ENCODE measurements at places on chromosomes 11 and 22.

GRCh38 chr22:37406441-37407235, 20.6 kb downstream of the ELFN2 start:
- no peak for DNase-seq

GRCh38 chr11:108253176-108253575, 30.3 kb downstream of the ATM start:
- DNase-seq: no peak

GRCh38 chr11:67694875-67695555, 20.6 kb upstream of the ALDH3B2 start:
- no peak for DNase-seq

DNA sequence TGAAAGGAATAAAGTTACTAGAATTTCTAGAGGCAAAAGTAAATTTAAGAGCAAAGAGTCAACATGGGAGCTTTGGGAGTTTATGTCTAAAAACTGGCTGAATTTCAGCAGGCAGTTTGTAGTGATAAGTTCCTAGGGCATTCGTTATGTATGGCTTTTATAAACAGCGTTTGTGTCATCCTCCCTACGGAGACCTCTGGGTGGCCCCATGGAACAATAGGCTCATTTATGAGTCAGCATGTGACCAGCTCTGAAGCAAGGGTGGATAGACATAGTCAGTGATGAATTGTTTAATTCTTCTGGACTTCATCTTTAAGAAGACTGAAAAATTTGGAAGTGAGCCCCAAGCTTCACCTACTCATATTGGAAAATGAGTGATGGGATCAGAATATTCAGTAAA, 37.1 kb downstream of the SVIP start:
- DNase-seq: no peak

GRCh38 chr11:84626256-84626655, 1000.9 kb downstream of the DLG2 start:
- DNase-seq: no peak

GRCh38 chr11:129242855-129243254, 50.7 kb upstream of the ARHGAP32 start:
- no peak for DNase-seq

DNA sequence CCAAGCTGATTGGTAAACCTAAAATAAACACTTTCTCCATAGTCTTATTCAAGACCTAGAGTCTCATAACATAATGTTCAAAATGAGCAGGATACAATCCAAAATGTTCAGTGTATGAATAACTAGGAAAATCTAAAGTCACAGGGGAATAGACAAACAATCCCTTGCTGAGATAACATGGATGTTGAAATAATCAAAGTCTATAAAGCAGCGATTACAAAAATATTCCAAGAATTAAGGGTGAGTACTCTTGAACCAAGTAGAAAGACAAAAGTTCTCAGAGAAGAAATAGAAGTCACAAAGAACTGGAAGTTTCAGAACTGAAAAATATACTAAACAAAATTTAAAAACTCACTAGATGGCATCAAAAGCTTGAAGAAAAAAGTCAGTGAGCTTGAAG, 561.0 kb downstream of the INSC start:
- DNase-seq: no peak

DNA sequence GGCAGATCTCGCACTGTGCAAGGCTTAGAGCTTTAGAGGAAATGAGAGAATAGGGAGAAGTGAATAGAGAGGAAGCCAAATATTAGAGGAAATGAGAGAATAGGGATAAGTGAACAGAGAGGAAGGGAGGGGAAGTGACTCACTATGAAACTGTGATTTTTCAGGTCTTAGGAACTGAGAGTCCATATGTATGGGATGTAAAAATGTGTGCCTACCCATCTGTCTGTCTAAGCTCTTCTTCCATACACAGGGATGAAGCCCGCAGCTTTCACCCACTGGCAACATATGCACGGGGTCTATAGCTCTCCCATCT, 6.4 kb upstream of the CCDC86 start:
- no peak for DNase-seq

DNA sequence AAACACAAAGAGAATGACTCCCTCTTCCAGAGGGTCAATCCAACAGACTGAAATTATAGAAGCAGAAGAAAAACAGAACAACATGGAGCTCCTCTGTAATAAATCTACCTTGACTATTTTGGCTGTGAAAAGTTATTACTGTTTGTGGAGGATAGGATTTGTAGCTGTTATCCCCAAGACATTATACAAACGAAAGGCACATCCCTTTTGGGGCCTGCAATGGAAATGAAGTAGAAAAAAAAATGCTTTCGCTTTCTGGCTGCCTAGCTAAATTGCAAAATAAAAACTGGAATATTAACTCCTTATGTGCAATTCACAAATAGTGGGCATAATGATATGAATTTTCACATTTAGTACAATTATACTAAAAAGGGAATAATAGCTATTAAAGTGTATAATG, 123.8 kb upstream of the CCDC179 start:
- no peak for DNase-seq

GRCh38 chr11:78708388-78708787, 133.7 kb upstream of the NARS2 start:
- DNase-seq: no peak

- peak; percentile 81 for DNase-seq
Observed at GRCh38 chr11:65780770-65781151, at the start of gene AP5B1. Gene AP5B1 (minus strand): TSS chr11:65780976. CDS start chr11:65780591, 385 bp downstream.

- no peak for DNase-seq
Observed at GRCh38 chr11:65917434-65918210, 1.2 kb downstream of the C11orf68 start.

- peak; percentile 56 for DNase-seq
Observed at GRCh38 chr11:126332221-126332711, 23.2 kb upstream of the ST3GAL4 start.

GRCh38 chr11:64723907-64724862, 1.2 kb upstream of the NRXN2 start:
- no peak for DNase-seq

- peak; percentile 86 for DNase-seq
Observed at GRCh38 chr22:20569059-20570058, 61.9 kb downstream of the MED15 start.

DNA sequence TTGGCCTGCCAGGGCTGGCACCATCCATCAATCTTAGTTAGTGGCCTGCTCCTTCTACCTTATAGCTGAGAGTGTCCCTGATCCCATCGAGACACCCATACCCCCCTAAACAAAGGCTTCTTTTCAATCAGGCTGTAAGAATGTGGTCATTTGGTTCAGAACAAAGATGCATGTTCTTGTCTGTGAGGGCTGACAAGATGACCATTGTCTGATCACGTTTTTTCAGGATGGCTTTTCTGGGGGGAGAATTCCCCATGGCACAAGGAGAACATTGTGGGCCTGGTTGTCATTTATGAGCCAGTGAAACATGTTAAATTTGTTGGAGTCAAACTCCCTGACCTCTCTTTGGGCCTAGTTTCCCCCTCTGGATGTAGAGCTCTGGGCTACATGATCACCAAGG, 160.4 kb downstream of the INSC start:
- no peak for DNase-seq

GRCh38 chr22:20613301-20613700, 105.9 kb downstream of the MED15 start:
- no peak for DNase-seq

GRCh38 chr11:77359481-77359880, 58.0 kb upstream of the GDPD4 start:
- no peak for DNase-seq

DNA sequence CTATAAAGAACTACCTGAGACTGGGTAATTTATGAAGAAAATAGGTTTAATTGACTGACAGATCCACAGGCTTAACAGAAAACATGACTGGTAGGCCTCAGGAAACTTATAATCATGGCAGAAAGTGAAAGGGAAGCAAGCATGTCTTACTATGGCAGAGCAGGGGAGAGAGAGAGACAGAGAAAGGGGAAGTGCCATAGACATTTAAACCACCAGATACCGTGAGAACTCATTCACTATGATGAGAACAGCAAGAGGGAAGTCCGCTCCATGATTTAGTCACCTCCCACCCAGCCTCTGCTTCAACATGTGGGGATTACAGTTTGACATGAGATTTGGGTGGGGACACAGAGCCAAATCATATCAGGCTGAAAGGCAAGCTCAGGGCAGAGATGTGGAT, 327.1 kb upstream of the DDI1 start:
- no peak for DNase-seq

DNA sequence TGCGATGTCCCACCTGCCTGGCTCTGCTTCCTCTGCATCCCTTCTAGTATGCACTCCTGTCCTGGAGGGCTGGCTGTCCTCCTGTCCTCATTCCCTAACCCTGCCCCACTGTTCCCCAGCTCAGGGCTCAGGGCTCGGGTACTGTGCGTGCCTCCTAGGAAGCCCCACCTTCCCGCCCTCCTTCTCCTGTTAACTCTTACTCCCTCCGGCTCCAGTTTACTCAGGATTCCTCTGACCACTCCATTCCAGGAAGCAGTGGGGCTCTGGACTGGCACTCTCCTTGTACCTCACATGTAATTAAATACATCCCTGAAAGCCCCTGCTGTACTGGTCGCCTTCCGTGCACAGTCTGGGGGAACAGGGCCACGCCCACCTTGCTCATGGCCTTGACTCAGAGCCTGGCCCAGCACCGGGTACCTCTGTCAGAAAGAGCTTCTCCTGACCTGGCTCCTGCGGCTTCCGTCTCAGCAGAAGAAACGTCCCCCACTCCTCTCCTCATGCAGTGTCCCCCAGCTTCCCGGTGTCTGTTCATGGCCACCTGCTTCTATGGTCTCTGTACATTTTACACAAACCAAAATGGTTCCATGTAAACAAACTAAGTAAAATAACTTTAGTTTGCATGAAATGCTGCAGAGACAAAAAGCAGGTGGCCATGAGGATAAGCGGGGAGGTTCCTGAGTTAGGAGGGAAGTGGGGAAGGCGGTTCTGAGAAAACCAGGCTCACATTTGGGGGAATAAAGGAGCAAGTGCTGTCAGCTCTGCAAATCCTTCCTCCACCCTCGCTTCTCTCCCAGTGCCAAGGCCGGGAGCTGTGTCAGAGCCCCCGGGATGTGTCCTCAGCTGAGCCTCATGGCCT, 445.9 kb downstream of the BRD1 start:
- no peak for DNase-seq

- peak; percentile 95 for DNase-seq
Observed at GRCh38 chr11:128422576-128423370, 164.6 kb downstream of the ETS1 start.

DNA sequence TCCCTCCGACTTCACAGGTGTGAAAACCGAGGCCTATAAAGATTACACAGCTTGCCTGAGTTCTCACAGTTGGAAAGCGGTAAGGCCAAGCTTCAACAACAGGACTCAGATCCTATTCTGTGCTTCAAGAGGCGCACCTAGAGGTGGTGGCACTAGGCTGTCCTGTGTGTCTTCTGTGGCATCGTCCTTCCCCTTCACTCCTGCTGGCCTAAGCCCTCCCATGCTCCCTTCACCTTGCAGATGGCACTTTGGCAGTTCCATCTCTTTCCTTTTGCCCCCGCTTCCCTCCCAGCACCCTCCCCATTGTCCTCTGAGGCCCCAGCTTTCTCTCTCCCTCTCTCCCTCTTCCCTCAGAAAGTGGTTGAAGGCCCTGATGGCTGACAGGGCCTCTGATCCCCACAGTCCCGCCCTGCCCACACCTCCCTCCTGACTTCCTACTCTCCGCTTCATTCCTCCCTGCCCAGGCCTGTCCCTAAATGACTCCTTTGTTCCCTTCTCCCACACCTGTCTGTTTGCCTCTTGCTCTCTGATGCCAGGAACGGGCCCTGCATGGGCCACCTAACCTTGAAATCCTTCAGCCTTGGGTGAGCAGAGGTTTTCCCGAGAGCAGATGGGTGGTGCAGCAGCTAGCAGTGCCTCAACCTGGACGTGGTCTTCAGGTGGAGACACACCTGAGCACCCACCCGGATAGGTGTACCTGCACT, 5.8 kb downstream of the TRIM29 start:
- DNase-seq: peak; percentile 4

DNA sequence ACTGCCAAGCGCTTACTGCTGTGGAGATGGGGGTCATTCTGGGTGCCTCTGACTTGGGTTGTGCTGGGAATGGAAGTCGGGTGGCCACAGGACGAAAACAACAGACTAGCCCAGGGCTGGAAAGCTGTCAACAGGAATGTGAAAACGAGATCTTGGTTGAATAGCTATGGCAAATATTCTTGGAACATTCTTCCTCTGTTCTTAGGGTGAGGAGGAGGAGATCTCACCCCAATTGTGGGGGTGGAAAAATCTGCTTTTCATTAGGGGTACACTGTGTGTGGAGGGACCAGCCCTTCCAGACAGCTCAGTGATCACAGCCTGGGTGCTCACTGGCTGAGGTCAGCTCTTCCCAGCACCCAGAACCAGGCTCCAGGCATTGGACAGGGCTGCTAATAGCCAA, 52.0 kb upstream of the PRSS23 start:
- DNase-seq: no peak

DNA sequence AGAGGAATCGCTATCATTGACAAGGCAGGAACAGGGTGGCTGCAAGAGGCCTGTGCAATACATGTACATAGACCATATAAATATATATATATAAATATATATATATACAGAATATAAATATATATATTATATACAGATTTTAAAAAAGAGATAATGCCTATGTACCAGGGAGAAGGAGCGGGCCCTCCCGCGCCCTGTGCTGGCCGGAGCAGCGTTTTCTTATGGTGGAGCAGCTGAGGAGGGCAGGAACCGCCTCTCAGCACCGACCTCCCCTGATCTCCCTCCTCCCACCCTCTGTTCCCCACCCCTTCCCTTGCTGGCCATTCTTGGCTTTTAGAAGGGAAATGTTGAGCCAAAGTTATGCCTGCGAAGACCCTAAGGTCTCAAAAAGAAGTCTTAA, 31.8 kb downstream of the SCN3B start:
- DNase-seq: no peak

GRCh38 chr11:73126804-73127480, 15.2 kb downstream of the FCHSD2 start:
- DNase-seq: no peak

All from activated CD4-positive, alpha-beta memory T cell treated with anti-CD3 and anti-CD28 coated beads for 36 hours (primary cell).